MG63 (cell line): ENCODE measurements at places on chromosomes 11 and 22. TPM values are rescaled to one million over a fixed set of nuclear protein-coding genes. Genes with fewer than 3 reads are reported as not detected.
A peak's percentile ranks its signal among the peaks of the same experiment; 100 is the strongest.

GRCh38 chr22:43110444-43110926 is at the start of gene BIK:
BIK (plus strand) TSS chr22:43110750; CDS start chr22:43124023, 13,273 bp downstream.
- peak; percentile 30 for DNase-seq

Gene P4HA3
- total RNA-seq = not detected in 2 replicates

Gene PDGFB
- total RNA-seq = 0.13 and 0.57 TPM in 2 replicates

Gene VPREB1
- not detected in 2 replicates for total RNA-seq

DNA sequence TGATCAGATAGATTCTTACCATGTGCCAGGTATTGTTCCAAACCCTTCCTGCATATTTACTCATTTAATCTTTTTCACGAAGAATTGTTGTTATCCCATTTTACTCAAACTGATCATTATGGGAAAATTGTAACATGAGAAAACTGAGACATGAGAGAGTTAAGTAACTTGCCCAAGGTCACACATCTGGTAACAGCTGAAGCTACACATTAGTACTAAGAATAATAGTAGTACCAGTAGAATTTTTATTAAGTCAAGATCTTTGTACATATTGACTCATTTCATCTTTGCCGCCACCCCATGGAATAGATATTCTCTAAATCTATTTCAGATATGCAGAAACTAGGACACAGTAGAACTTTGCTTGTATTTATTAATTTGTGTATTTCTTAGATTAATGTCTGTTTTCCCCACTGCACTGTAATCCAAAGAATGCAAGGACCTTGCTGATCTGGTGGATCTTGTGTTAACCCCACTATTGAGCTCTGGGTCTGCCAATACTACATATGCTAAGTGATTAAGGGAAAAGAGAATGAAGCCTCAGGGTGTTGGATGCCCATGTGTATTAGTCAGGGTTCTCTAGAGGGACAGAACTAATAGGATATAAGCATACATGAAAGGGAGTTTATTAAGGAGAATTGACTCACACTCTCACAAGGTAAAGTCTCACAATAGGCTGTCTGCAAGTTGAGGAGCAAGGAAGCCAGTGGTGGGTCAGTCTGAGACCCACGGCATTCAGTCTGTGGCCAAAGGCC is 72.8 kb downstream of the PARVA start:
- peak; percentile 28 for DNase-seq

DNA sequence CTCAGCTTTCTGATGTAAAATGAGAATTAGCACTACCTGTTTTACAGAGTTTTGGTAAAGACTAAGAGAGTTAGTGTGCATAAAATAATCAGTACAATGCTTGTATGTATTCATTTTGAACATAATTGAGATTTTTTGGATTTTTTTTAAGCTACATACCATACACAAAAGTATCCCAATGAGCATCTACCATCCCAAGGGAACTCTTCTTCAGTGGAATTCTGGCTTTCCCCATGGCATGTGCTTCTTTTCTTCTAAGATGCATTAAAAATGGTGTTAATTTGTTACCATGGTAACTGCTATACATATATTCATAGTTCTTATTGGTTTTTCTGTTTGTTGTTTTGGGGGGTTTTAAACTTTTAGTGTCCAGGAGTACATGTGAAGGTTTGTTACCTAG is 17.7 kb downstream of the OR8D1 start:
- DNase-seq = no peak
